ENCODE measurements at places on chromosomes 4 and X.

GRCh38 chr4:31272331-31273061 lies 552.3 kb downstream of the PCDH7 start:
- DNase-seq, result no peak

GRCh38 chrX:10015723-10016518 lies 48.8 kb downstream of the CLDN34 start:
- DNase-seq, result no peak

- no peak for DNase-seq
Observed at GRCh38 chr4:98626350-98626749, 32.1 kb downstream of the TSPAN5 start.

GRCh38 chr4:109128589-109128988 lies 173.9 kb downstream of the COL25A1 start:
- DNase-seq, result no peak

DNA sequence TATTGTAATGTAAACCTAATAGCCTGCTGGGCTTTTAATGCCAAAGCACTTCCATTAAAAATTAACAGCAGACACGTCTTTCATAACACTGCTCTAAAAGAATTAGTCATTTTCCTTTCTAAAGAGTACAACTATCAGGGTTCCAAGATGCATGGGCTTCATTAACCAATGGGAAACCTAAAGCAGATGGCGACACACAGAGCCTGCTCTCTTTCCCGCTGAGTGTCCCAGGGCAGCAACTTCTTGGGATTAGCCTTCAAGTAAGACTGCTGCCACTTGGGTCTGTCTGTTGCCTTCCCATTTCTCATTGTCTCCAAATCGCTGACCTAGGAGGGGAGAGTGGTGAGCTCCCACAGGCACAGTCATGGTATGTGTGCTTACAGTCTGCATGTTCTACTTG lies 14.0 kb upstream of the PHKA2 start:
- DNase-seq, result no peak

DNA sequence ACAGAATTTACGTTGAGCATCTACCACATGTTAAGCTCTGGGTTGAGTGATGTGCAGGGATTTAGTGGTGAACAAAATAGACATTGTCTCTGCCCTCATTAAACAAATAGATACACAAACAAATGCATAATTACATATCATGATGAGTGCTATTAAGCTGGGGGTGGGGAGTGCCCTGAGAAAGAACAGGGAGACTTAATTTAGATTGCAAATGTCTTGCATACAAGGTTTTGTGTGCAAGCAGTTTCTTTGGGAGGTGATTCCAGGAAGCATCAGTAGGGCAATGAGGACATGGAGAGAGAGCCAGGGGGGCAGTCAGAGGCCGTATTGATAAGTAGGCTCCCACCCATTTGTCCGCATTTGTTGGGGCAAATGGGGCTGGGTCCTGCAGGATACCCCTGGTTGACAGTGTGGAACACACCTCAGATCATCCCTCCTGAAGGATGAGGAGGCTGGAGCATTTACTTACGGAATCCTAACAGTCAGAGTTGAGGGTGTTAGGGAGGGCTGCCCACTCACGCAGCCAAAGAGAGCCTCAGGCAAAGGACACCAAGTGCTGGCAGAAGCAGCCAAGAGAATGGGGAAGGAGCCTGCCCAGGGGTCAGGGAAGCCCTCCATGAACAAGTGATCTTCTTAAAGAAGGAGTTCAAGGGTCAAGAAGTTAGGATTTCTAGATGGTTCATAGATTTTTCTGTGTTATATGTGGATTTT lies 245.9 kb downstream of the BCOR start:
- DNase-seq, result no peak

- no peak for DNase-seq
Observed at GRCh38 chr4:170269950-170270349, 180.2 kb upstream of the AADAT start.

DNA sequence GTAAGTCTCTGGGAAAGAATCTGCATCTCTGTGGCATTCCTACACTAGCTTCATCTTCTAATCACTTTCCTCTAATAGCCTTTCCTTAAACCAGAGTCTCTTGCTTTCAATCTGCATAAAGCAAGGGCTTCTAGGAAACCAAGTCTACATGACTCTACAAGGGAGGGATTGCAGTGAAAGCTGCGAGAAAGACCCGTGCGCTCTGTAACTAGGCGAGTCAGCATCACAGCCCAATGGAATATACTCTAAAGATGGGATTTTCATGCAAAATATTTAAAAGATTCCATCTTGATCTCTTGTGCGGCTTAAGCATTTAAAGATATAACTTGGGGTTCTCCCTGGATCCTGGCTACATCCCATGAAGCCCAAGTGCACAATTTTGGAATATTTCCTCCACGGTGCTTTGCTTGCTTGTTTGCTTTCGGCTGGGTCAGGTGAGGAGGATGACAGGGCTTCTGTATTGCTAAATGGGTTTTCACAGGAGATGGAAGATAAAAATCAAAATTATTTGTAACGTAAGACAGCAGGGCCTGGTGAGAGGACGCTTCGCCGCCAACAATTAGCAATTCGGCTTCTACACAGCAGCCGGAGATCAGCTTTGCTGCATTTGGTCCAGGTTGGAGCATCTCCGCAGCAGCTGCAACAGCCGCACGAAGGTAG lies 687 bp upstream of the GRIA2 start:
- DNase-seq, result no peak

DNA sequence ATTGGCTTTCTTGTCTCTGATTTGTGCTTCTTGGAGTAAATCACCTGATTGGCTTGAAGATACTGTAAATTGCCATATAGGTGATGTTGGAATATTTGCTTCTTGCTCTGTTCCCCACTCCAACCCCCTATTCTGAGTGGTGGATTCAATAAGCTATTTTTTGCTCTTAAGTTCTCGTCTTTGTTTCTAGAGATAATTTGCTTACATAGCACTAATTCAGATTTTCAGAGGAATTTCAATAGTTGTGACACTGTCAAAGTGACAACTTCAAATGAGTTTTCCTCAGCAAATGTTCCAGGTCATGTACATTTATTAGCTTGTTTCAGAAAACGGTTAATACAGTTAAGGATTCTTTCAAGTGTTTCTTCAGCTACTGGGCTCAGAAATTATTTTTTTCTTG lies 18.6 kb downstream of the LANCL3 start:
- no peak for DNase-seq

GRCh38 chr4:37678624-37679023 lies 7.6 kb downstream of the RELL1 start:
- DNase-seq, result no peak

DNA sequence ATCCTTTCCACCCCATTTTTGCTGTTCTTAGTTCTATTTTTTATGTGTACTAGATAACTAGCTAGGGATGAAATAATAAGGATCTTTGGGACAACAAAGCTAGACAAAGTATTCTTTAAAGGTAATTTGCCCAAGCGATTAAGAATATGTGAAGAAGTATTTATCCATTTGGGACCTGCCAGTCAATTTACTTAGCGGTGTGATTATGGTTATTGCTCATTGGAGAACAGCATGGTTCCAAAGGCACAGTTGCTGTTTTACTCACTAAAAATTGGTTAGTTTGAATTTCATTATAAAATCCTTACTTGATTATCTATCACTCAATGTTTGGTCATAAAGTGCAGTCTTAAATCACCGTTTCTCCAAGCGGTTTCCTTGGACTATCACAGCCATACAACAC lies 124.1 kb downstream of the SNCA start:
- no peak for DNase-seq

DNA sequence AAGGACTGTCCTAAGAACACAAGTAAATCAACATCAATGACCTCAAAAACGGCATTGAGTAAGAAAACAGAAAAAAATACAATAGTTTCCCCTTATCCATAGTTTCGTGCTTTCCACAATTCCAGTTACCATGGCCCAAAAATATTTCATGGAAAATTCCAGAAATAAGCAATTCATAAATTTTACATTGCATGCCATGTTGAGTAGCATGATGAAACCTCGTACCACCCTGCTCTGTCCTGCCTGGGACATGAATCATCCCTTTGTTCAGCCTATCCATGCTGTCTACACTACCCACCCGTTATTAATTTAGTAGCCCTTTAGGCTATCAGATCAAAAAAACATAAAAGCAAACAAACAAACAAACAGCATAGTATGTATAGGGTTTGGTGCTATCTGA lies 51.1 kb downstream of the KLF3 start:
- no peak for DNase-seq

DNA sequence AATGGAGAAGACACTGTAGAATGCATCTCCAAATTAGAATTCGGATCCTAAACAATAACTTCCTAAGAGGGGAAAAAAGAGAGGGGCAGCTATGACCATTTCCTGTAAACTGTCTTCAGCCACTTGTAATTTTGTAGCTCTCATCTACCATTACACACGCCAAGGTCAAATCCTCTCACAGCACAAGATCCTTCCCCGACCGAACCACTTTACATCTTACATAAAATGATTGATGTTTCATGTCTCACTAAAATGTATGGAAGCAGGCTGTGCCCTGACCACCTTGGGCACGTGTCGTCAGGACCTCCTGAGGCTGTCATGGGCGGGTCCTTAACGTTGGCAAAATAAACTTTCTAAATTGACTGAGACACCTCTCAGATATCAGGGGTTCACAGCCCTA lies 24.1 kb upstream of the PBDC1 start:
- no peak for DNase-seq

GRCh38 chr4:179631321-179631720 lies 2189.1 kb upstream of the AGA start:
- no peak for DNase-seq

DNA sequence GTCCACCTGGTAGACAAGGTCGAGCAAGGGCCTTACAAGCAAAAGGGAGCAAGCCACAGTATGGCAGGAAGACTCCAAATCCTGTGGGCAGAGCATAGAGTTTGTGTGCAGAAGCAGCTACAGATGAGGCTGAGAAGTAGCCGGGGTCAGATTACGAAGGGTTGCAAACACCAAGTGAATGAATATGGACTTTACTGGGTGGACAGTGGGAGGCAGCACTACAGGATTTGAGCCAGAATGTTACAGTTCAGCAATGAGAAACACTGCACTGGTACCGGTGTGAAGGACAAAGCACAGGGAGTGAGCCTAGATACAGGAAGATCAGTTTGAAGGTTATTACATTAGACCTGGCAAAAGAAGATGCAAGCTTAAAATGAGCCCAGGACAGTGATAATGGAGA lies 46.1 kb upstream of the HOPX start:
- no peak for DNase-seq

- DNase-seq, result no peak
Observed at GRCh38 chr4:173291899-173292298, 42.3 kb downstream of the HMGB2 start.

DNA sequence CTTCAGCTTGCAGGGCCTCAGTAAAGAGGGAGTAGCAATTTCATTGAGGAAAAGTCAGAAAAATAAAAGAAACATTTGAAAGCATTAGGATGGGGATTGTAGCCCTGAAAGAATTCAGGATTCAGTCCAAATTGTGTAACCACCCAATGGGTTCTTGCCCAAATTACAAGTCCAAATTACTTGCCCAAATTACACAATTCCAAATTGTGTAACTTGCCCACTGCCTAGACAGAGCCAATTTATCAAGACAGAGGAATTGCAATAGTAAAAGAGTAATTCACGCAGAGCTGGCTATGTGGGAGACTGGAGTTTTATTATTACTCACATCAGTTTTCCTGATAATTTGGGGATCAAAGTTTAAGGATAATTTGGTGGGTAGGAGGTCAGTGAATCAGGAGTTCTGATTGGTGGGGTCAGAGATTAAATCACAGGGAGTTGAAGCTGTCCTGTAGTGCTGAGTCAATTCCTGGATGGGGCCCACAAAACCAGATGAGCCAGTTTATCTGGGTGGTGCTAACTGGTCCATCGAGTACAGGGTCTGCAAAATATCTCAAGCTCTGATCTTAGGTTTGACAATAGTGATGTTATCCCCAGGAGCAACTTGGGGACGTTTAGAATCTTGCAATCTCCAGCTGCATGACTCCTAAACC lies 18.1 kb upstream of the PAGE5 start:
- DNase-seq, result no peak

DNA sequence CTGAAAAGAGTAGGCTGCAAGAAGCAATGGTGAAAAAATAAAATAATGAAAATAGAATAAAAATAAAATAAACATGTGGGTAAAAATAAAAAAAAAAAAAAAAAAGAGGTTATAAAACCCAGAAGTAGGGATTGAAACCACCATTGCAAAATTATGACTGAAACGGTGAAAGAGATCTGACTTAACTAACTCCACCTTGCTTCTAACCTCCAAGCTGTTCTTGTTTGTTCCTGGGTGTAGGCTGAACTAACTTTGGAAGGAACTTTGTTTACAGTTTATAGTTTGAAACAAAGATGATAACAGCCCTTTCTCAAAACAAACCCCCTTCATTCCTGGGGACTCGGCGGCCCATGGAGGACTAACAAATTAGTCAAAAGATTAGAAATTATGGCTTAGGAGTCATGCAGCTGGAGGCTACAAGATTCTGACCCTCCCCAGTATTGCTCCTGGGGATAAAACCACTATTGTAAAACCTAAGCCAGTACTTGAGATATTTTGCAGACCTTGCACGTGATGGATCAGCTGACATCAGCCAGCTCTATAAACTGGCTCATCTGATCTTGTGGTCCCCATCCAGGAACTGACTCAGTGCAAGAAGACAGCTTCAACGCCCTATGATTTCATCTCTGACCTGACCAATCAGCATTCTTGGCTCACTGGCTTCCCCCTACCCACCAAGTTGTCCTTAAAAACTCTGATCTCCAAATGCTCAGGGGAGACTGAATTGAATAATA lies 30.4 kb downstream of the DDX60L start:
- no peak for DNase-seq

GRCh38 chr4:151641167-151641566 lies 119.6 kb downstream of the GATB start:
- DNase-seq, result no peak

DNA sequence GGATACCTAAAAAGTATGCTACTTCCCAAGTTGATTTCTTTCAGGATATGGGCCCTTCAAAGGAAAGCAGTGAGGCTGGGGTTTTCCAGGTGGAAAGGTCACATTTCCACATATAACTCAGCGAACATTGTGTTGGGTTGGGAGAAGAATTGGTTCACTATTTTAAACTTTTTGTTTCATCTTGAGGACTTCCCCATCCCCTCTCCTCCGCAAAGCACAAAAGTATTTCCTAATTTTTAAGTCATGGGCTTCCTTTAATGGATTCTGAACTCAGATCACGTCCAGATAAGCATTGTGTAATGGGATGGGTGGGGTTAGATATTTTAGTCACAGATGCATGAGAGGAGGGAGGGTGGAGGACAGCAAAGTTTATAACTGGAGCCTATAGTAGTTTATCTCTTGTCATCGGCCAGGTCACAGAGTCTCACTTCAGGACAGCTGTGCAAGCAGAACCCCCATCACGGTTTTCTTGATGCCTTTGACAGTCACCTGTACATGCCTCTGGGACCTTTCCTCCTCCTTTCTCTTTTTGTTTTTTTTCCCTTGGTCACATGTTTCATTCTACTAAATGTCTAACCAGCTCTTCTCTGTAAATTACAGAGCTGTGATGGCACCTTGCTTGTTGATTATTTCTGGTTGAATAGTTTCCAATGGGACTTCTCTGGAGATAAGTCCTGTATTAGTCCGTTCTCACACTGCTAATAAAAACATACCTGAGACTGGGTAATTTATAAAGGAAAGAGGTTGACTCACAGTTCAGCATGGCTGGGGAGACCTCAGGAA lies 115.4 kb downstream of the PTTG2 start:
- no peak for DNase-seq

- no peak for DNase-seq
Observed at GRCh38 chr4:3783693-3784306, 17.6 kb downstream of the ADRA2C start.

Measured in stimulated activated CD8-positive, alpha-beta memory T cell treated with anti-CD3 and anti-CD28 coated beads, Interleukin-4, amount 100 ng/mL, for 1 hour (primary cell).